ENCODE measurements at places on chromosomes 2 and 18.

GRCh38 chr2:21552981-21553380 is 429.2 kb downstream of the TDRD15 start:
- no peak for DNase-seq

- DNase-seq, result no peak
Observed at GRCh38 chr2:31764169-31764568, 183.4 kb upstream of the SRD5A2 start.

- no peak for DNase-seq
Observed at GRCh38 chr2:217733461-217733860, 269.3 kb downstream of the TNS1 start.

GRCh38 chr2:196036442-196036841 is 32.2 kb downstream of the DNAH7 start:
- DNase-seq, result no peak

- DNase-seq, result no peak
Observed at GRCh38 chr2:231633241-231633976, 40.7 kb downstream of the TEX44 start.

GRCh38 chr2:139162456-139162855 is 382.3 kb upstream of the NXPH2 start:
- no peak for DNase-seq

- no peak for DNase-seq
Observed at GRCh38 chr2:75466708-75467311, 93.9 kb downstream of the EVA1A start.

GRCh38 chr18:40215979-40216378 is 1739.1 kb upstream of the PIK3C3 start:
- DNase-seq, result no peak

DNA sequence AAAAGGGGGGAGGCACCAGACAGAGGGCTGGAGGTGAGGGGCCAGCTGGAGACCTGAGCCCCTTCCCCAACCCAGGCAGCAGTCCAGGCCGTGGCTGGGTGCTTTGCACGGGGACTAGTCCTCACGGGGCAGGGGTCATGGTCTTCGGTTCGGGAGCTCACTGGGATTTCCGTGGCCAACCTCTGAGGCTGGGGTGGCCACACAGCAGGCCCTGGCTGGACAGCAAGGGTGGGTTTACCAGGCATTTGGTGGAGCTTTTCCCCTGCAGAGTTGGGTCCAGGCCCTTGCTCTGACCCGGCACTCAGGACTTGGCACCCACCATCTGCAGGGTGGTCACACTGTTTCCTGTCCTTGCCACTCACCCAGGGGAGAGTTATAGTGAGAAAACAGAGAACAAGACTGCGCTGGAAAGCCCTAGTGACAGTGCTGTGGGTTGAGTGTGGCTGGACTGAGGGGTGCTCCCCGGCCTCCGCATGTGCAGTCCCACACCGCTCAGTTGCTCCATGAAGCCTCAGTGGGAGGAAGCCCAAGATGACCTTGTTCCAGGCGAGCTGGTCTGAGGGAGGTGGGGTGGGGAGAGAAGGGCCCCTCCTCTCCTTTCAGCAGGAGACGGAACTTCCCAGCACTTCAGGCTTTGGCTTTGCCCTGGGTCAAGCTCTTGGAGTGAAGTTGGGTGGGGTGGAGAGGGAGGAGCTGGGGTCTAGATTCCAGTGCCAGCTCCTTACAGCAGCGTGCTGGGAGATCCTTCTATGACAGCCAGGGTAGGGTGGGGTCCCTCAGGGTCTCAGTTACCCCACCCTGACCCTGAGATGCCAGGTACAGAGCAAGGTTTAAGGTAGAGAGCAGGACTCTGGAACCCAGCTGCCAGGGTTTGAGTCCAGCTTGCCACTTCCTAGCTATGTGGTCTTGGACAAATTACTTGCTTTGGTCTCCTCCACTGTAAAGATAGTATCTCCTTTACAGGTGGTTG is 219.8 kb downstream of the DYSF start:
- no peak for DNase-seq

DNA sequence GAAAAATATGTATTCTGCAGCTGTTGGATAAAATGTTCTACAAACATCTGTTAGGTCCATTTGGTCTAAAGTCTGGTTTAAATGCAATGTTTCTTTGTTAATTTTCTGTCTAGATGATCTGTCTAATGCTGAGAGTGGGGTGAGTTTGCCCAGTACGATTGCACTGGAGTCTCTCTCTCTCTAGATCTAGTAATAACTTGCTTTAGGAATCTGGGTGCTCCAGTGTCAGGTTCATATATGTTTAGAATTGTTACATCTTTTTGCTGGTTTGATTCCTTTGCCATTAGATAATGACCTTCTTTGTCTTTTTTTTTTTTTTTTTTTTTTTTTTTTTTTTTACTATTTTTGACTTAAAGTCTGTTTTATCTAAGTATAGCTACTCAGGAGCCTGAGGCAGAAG is 10.4 kb downstream of the GCC2 start:
- DNase-seq, result no peak

DNA sequence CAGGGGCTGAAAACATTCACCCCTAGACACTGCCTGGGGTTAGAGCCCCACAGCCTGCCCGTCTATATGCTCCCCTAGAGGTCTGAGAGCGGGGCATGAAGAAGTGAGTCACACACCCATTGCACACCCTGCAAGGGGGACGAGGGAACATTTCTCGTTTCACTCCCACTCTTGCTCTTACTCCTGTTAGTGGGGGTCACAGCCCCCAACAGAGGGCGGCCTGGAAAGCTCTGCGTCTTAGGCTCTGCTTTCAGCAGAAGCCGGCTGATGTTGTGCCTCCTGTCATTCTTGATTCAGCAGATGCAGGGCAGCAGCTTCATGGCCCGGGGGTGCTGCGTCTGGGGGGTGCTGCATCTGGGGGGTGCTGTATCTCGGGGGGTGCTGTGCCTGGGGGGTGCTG is 141.3 kb downstream of the ASB1 start:
- no peak for DNase-seq

GRCh38 chr2:128057334-128057733 is 29.5 kb upstream of the SAP130 start:
- DNase-seq, result no peak

GRCh38 chr2:216159144-216159543 is 50.0 kb downstream of the XRCC5 start:
- DNase-seq, result no peak

- no peak for DNase-seq
Observed at GRCh38 chr2:71880846-71881610, 266.6 kb downstream of the CYP26B1 start.

DNA sequence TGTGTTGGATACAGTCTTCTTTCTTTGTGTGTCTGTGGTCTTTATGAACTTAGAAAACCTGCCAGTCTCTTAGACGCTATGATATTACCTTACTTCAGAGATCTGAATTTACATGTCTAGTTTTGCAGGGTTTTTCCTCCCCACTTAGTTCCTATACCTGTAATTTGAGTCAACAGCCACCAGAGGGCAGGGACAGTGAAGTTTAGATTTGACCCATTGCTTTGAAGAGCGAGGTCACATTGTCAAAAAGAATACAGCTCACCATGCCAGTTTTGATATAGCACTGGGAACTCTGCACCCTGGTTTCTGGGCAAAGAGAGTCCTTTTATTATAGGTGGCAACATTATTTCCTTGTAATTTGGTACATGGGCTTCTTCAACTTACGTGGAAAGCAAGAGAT is 102.3 kb downstream of the MAPK4 start:
- DNase-seq, result no peak

DNA sequence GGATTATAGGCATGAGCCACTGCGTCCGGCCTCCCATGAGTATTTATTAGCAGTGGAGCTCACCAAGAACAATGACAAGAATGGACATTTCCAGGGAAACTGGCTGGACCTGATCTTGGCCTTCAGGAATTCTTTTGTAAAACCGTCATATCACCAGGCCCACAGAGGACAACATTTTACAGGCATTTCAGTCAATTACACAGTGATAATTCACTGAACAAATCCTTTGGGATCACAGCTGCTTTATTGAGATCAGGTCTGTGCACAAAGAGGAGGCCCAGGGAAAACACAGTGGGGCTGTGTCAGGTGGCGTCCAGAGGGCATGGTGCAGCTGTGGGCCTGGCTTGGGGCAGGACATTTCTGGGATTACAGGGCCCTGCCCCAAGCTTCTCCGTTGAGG is 30.1 kb upstream of the GTF2A1L start:
- no peak for DNase-seq

DNA sequence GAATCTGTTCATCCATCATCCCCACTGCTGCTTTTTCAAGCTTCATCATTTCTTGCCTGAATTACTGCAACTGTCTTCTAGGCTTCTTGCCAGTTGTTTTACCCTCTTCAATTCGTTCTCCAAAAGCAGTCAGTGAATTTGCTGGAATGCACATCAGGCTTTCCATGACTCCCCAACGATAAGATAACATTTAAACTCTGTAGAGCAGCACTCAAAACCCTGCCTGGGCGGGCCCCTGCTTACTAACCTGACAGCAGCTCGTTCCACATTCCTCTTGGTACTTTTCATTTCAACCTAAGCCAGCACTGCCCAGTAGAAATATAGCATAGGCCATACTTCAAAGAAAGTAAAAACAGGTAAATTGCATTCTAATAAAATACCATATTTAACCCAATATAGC is 342.9 kb downstream of the SUCLG1 start:
- DNase-seq, result no peak

DNA sequence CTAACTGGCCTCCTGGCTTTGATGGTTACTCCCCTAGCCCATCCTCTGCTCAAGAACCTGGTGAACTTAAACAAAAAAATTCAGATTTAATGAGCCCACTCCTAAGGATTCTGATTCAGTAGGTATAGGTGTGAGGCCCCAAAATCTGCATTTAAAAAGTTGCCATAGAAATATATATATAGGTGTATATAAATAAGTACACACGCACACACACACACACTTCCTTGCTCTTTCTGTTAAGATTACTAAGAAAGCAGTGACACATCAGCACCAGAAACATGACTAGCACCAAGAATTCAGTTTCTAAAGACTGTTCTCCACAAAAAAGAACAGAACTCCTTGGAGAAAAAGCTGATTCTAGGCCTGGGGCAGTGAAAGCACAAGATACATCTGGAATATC is 17.8 kb downstream of the EML6 start:
- DNase-seq, result no peak

GRCh38 chr2:192002418-192002817 is 155.5 kb upstream of the CAVIN2 start:
- no peak for DNase-seq

GRCh38 chr18:5393779-5394178 is 98.3 kb upstream of the ZBTB14 start:
- DNase-seq, result no peak

GRCh38 chr18:24396082-24396633 is 1.5 kb downstream of the OSBPL1A start:
- DNase-seq, result no peak

DNA sequence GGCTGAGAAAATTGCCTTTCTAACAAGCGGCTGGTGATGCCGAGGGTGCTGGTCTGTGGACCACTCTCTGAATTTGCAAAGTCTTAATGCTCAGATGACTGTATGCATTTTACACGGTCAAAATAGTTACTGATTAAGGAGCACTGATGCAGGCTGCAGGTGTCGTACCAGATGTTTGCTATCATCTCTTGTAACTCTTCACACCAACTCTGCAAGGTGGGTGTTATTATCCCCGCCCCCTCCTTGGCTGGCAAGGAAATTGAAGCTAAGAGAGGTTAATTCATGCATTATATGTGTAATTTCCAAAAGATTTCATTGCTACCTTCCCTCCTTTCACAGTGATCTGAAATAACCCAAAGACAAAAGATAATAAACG is 13.0 kb upstream of the LBH start:
- DNase-seq, result no peak

- peak; percentile 60 for DNase-seq
Observed at GRCh38 chr2:96142217-96143113, 2.8 kb downstream of the DUSP2 start.

- no peak for DNase-seq
Observed at GRCh38 chr2:101751875-101752619, 54.5 kb downstream of the MAP4K4 start.

DNA sequence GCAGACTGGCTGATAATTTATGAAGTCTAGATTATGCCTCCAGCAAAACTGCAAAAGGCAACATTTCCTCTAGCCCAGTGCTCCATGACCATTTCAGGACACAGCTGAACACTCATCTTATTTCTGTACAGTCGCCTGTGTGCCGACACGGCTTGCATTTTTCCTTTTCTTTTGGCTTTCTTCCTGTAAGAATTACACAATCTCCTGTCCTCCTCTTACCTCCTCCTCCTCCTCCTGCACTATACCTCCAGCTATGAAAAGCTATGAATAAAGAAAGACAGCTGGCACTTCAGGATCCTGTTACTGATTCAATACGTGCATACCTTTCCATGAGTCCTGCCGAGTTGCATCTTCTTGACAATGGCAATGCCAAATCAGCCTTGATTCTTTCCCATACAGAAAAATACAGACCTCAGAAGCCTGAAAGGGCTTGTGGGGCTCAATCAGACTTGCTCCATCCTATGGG is 32.2 kb upstream of the TRIB2 start:
- no peak for DNase-seq

- DNase-seq, result no peak
Observed at GRCh38 chr2:10352361-10352760, 49.7 kb downstream of the HPCAL1 start.

DNA sequence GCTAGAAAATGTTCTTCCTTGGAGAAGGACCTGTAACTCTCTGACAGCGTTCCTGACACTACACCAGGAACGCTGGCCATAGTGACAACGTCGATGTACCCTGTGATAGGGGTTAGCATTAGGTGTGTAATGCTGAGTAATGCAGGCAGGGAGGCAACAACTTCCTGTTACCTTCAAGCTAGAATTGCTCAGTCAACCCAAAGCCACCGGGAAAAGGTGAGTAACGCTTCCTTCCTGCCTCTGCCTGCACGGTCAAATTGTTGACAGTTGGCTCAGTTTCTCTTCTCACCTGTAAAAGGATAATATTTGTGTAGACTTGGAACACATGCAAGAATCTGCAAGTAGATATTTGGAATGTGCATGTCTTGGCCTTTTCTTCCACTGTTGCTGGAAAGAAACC is 12.7 kb downstream of the FAM110C start:
- DNase-seq, result peak; percentile 30

DNA sequence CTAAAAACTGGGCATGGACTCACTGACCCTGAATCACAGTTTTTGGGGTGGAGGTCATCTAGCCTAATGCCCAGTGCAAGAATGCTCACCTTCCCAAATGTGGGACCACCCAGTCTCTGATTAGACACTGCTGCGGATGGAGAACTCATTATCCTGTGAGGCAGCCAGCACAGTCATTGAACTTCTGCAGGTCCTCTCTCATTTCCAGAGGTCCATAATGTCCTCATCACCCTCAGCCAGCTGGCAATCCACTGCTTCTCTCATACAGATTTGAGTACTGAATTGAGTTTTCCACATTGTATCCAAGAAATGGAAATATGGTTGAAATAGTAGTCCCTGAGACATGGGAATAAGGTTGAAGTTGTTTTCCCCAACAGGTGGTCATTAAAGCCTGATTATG is 5.0 kb upstream of the MYO5B start:
- DNase-seq, result no peak

DNA sequence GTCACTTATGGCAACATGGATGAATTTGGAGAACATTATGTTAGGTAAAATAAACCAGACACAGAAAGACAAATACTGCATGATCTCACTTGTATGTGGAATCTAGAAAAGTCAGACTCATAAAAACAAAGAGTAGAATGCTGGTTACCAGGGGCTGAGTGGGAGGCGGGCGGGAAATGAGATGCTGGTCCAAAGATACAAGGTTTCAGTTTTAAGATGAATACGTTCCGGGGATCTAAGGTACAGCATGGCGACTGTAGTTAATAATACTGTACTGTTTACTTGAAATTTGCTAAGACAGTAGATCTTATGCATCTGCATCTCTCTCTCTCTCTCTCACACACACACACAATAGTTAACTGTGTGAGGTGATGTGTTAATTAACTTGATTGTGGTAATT is 14.2 kb downstream of the FAM110C start:
- no peak for DNase-seq

- DNase-seq, result no peak
Observed at GRCh38 chr2:45945302-45945717, 293.8 kb downstream of the PRKCE start.
